ENCODE measurements at places on chromosomes 12 and 14. TPM values are rescaled to one million over a fixed set of nuclear protein-coding genes. Genes with fewer than 3 reads are reported as not detected.

Gene NPFF
- total RNA-seq: 1.3 TPM

Gene PITPNM2
- 14.1 TPM for total RNA-seq

Gene HPD
- total RNA-seq: not detected

Gene FBXO33
- 13.3 TPM for total RNA-seq

Gene RASSF9
- not detected for total RNA-seq

Gene TRPV4
- not detected for total RNA-seq

Gene ANO4
- not detected for total RNA-seq

Gene ARHGAP9
- 153 TPM for total RNA-seq

Gene DENR
- total RNA-seq: 72.2 TPM

Gene ASIC1
- total RNA-seq: 5.8 TPM

All from activated T-cell treated with anti-CD3 and anti-CD28 coated beads, Interleukin-2, amount 50 U/mL, for 72 hours (primary cell).